ENCODE measurements at places on chromosomes 2 and 18.

- no peak for DNase-seq
Measured at GRCh38 chr2:11677136-11678055, 7.4 kb upstream of the NTSR2 start.

DNA sequence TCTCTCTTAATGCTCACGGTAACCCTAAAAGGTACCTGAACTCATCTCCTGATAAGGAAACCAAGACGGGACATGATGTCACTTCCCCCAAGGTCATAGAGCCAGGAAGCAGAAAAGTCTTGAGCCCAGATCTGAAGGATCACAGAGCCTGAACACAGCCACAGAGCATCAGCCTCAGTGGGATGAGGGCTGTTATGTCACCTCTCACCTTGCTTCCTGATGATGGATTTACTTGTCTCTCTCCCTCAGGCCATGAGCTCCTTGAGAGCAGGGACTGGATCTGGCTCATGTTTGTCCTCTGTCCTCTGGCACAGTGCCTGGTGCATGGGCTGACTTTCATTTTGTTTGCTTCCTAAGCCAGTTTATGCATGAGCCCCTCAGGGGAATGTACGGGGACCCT lies 54.2 kb downstream of the SERTAD2 start:
- DNase-seq, result no peak

DNA sequence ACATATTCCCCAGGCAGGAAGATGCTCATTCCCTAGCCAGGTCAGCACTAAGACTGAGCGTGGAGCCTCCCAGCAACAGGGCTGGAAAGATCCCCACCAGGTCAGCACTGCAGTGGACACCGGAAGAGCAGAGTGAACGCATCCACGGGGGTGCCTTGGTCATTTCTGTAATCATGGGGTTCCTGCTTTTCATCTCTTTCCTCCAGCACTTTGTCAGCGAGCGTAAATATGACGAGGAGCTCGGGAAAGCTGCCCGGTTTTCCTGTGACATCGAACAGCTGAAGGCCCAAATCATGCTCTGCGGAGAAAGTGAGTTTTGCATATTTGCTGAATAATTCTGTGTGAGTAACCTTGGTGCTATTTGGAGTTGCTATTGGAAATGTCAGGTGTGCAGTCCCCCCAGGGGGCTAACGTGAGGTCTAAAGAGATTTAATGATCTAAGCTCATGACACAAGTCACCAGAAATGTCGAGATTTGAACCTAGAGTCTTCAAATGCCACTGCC lies 40.1 kb downstream of the KCTD18 start:
- DNase-seq, result no peak

- DNase-seq, result no peak
Measured at GRCh38 chr2:152161598-152161997, 14.0 kb downstream of the STAM2 start.

DNA sequence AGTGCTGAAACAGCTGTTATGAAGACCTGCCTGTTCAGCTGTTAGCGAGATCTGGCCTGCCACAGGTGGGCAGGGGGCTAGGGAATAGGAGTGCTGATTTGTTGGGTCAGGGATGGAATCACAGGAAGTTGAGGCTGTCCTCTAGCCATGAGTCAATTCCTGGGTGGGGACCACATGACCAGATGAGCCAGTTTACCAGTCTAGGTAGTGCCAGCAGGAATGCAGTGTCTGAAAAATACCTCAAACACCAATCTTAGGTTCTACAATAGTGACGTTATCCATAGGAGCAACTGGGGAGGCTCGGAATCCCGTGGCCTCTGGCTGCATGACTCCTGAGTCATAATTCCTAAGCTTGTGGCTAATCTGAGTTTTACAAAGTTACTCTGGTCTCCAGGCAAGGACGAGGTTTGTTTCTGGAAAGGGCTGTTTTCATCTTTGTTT lies 44.9 kb downstream of the DYSF start:
- DNase-seq, result no peak

DNA sequence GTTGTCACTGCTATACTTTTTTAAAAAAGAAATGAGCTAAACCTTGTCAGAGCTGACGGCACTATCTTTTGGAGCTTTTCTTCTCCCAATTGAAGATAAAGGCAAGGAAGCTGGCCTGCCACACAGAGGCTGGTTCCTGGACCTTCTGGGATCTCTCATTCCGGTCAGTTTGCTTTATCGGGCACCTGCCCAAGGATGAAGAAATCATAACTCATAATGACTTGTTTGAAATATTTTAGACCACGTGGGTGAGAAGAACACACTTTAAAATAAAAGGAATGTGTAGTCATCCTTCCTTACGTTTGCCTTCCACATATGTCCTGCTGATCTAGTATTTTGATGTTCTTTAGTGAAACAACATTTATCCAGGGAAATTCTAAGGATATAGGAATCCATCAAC lies 535.7 kb downstream of the DCC start:
- DNase-seq, result no peak

DNA sequence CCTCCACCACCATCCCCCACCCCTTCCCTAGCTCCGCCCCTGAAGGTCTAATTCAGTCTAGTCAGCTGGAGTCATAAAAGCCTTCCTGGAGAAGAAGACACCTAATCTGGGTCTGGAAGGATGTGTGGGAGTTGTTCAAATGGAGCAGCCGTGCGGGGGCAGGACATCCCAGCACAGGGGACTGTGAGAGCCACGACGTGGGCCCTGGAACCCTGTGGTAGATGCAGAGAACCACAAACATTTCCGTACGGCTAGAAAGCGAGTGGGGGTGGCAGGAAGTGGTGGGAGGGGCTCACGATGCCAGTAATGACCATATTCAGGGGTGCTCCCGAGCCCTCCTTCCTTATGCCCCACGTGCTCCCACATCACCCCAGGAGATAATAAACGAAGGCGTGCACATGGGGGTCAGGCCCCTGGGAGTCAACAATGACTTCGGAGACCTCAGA lies 20.9 kb upstream of the COL6A3 start:
- no peak for DNase-seq

- no peak for DNase-seq
Measured at GRCh38 chr2:221911890-221912289, 339.8 kb upstream of the EPHA4 start.

DNA sequence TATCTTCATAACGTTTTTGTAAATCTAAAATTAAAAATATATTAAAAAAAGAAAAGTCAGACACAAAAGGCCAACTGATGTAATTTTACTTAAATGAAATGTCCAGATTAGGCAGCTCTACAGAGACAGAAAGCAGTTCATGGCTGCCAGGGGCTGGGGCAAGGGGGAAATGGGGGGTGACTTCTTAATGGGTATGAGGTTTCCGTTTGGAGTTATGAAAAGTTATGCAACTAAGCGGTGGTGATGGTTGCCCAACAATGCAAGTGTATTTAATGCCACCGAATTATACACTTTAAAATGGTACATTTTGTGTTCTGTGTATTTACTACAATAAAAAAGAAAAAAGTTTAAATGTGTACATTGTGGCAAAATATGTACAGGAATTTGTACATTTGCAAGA lies 70.2 kb upstream of the TEX51 start:
- DNase-seq, result no peak

DNA sequence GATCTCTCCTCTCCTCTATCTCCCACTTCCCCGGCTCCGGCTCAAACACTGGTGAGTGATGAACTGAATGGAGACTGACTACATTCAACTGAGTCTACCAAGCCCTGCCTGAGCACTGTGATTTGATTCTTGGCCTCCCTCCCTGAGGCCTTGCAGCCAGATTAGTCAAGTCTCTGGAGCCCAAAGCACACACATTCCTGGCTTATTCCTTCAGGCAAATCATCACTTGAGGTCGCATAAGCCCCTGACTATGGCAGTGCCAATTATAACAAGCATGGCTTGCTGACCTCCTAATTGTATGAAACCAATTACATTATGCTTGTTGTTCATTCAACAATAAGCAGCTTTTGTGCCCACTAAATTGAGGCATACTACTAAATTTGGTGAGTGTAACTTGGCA lies 34.6 kb downstream of the EFEMP1 start:
- DNase-seq, result no peak

DNA sequence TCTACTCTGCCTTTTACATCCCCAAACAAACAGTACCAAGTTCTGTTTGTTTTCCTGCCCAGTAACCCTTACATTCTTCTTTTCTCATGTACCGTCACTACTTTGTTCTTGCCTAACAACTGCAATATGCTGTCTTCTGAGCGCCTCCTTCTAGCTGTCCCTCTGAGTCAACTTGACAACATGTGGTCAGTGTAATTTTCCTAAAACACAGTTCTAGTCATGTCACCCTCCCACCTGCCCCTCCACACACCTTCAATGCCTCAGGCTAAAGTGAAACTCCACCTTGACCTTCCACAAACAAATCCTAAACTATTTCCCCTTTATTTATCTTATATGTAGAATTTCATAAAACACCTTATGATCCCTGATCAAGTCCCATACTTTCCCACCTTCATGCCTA lies 124.6 kb upstream of the CD302 start:
- DNase-seq, result no peak

DNA sequence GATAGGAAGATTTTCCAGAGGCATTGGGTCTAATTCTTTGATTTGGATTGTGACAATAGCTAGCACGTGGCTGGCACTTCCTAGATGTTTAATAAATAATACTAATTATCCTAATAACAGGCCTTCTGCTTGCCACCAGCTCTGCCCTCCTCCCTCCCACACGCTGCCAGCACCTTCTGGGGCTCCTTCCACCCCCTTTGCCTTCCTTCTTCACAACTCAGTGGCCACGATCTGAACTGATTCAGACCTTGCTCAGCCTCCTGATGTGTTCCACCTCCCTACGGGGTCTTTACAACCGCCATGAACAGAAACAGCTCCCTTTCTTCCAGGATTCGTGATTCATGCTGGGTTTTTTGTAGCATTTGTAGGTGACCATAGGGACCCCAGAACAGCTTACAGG lies 310.3 kb upstream of the HS6ST1 start:
- DNase-seq, result no peak

GRCh38 chr2:204127238-204127637 lies 190.7 kb downstream of the ICOS start:
- no peak for DNase-seq

DNA sequence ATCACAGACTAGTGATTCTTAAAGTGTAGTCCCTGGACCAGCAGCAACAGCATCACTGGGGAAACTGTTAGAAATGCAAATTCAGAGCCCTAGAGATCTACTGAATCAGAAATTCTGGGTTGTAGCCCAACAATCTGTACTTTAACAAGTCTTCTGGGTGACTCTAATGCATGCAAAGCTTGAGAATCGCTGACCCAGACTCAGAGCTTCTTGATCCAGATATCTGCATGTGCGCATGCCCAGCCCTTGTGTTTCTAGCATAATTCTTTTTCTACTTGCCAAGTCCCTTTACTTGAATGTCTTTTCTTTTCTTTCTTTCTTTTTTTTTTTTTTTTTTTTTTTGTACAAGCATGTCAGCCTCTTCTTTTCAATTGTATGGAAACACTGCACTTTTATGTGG lies 60.4 kb downstream of the FIGN start:
- DNase-seq, result no peak

GRCh38 chr18:46199515-46200147 lies 95.4 kb downstream of the HAUS1 start:
- DNase-seq, result no peak

DNA sequence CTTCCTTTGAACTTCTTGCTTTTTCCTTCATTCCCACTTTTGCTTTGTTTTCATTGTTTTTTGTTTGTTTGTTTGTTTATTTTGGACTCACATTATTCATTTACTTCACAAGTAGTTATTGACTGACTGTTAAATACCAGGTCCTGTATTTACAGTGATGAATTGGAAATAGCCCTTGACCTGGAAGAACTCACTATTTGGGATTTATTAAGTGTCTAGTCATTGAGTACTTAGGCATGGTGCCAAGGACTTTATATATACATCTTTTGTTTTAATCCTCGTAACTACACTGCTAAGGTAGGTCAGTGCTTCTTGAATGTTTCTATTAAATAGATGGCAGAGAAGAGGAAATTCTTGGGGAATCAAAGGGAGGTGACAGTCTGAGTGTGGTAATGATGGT lies 11.1 kb downstream of the SPOPL start:
- no peak for DNase-seq

GRCh38 chr2:214127571-214127970 lies 283.3 kb upstream of the VWC2L start:
- DNase-seq, result no peak

GRCh38 chr2:81061016-81061415 lies 756.5 kb upstream of the LRRTM1 start:
- DNase-seq, result no peak

GRCh38 chr2:120826716-120827410 lies 91.2 kb downstream of the GLI2 start:
- DNase-seq, result no peak

DNA sequence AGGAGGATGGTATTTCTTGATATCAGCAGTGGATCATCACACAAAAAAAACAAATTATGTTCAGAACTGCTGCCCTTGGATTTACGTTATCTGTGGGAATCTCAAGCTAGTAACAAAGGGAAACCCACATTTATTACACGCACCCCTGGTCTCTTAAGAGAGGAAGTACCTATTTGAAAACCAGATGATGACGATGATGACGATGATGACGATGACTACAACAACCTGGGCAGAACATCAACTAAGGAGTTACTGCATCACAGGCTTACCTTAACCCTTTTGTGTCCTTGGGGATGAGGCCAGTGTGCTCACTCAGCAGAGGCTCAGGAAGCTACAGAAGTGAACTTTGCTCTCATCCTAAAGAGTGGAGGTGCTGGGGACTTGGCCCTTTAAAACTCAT lies 169.4 kb downstream of the FSHR start:
- no peak for DNase-seq

DNA sequence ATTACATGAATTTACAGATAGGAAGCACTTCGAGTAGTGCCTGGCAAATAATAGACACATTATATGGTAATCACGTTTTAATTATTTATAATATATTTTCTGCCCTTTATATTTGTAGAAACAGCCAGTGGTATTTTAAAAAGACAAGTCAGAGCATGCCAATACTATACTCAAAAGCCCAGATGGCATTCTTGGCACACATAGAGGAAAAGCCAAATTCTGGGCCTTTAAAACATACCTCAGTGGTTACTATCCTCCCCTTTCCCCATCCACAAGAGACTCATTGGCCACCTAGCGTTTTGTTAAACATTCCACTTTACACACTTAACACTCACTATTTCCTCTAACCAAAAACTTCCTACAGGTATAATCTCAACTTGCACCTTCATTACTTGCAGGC lies 63.3 kb upstream of the ZNF804A start:
- DNase-seq, result no peak

DNA sequence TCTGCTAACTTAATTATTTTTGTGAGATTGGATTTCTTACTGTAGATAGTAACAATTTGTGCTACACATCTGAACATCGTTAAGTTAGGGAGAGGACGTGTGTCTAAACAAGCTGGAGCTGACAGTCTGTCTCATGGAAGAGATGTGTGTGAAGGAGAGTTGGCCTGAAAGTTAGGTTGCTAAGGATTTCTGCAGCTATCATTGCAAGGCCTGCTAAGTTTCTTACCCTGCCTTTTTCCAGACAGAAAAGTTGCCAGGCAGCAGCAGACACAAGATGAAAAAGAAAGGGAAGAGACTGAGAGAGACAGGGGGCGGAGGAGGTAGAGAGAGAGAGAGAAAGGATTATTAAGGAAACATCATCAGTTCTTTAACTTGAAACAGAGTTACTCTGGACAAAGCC lies 4.1 kb upstream of the LRP1B start:
- no peak for DNase-seq

- no peak for DNase-seq
Measured at GRCh38 chr2:43636621-43637020, 439 bp upstream of the PLEKHH2 start.
